A549 (cell line): ENCODE measurements at places on chromosomes 2 and 18.

DNA sequence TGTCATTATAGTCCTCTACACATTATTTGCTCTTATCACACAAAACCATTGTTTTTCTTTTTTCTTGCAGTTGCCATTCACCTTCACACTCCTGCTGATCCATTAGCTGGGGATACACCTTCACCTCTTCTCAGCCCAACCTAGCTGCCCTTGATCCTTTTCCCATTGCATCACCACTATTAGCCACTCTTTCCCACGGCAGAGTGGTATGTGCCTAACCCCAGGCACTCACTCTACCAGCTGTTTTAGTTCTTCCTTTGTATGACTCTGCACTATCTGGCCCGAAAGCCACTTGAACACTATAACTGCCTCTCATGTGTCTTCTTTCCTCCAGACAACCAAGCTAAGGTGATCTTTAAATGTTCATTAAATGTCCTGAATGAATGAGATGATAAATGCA, 145.4 kb upstream of the PIK3C3 start:
- DNase-seq = no peak

- DNase-seq = no peak
Measured at GRCh38 chr2:42359965-42360483, 993 bp downstream of the COX7A2L start.

DNA sequence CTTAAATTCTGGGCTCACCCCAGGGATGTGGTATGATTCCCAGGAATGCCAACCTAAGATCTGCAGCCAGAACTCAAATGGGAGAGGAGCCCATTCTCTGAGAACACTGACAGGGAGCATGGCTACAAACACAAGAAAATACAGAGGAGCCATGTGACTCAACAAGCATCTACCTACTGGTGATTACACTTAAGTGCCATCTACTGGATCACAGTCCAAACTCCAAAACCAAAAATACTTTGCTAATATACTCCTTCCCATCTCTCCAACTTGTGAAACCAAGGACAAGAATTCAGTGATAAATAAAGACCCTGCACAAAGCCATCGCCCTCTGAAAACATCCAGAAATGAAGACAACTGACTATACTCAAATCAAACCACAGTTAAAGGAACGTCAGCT, 116.9 kb downstream of the NR4A2 start:
- DNase-seq = no peak

DNA sequence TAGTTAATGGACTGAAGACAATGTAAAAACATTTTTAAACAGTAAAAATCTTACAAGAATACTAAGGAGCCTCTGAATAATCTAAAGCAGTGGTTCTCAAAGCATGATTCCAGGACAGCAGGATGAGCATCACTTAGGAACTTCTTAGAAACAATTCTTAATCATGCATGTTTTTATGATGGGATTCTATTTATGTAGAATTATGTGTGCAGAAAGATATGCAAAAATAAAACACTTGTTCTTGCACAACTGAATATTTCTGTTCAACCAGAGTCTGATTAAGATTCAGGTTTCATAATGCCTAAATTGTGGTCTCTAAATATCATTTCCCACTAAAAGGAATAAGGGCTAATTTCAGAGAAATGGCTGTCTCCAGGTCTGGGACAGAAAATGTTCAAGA, 69.2 kb upstream of the MTIF2 start:
- no peak for DNase-seq
